DMS53 (cell line): ENCODE measurements at places on chromosomes 3 and 15.
A peak's percentile ranks its signal among the peaks of the same experiment; 100 is the strongest.

DNA sequence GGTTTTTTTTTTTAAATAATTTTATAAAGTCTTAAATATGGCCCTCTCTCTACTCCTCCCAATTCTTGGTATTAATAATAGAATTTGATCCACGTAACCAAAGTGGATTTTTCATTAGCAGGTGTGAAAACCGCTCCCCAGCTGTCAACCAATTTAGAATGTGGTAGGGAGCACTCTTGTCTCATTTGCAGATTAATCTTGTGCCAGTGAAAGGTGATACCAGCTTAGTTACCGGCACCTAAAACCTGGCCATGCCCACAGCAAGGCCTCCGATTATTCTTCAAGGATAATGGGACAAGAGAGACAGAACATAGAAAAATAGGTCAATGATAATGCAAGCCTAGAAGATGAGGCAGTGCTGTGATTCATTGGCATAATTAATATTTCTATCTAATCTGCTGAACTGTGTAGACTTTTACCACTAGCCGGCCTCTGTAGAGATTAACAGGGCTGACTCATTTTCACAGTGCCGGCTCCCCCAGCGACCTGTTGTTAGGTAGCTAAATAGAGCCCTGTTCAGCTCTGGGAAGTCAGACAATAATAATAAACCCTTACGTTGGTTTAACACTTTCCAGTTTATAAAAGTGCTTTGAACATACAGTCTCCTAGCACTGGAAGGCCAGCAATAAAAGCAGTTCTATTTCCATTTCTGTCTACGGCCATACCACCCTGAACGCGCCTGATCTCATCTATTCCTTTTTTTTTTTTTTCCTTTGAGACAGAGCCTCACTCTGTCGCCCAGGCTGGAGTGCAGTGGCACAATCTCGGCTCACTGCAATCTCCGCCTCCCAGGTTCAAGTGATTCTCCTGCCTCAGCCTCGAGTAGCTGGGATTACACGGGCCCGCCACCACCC is 102.9 kb downstream of the SHQ1 start:
- DNase-seq = no peak

DNA sequence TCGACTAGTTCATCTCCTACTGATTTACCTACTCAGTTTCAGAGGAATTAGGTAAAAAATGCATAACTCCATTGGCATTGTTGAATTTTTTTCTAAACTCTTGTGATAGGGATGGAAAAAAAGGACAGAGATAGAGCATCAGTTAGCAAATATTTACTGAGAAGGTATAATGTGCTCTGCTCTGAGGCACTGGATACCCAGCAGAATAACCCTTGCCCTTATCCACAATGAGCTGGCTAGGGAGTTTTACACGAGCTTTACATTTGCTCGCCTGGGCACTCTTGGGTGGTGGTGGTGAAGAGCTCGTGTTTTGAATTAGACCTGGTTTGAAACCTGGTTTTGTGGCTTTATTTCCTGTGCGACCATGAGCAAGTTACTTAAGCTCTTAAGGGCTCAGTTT is 149.6 kb downstream of the RORA start:
- DNase-seq = peak; percentile 70

GRCh38 chr3:126558336-126559071 is at the start of gene C3orf22:
TSS of gene C3orf22 (minus strand) at chr3:126558932. CDS start at chr3:126553390, 5,542 bp downstream.
- no peak for DNase-seq

GRCh38 chr15:38611228-38611627 is 46.6 kb upstream of the RASGRP1 start:
- no peak for DNase-seq

DNA sequence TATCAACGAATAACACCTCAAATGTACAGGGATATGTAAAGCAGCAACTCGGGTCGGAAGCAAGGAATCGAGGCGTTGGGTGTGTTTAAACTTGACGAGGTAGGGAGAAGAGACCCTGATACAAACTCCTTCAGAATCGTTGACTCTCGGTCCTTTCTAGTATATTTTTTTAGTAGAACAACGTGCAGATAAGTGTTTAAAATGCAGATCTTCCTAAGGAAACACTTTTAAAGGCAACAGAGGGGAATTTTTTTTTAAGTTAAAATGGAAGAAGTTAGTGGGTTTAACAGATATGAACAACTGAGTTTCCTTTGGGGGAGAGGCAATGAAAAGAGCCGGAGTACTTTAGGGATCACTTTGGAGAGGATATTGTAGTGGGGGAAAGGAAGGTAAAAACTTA is 1.1 kb upstream of the KPNA4 start:
- DNase-seq = no peak

DNA sequence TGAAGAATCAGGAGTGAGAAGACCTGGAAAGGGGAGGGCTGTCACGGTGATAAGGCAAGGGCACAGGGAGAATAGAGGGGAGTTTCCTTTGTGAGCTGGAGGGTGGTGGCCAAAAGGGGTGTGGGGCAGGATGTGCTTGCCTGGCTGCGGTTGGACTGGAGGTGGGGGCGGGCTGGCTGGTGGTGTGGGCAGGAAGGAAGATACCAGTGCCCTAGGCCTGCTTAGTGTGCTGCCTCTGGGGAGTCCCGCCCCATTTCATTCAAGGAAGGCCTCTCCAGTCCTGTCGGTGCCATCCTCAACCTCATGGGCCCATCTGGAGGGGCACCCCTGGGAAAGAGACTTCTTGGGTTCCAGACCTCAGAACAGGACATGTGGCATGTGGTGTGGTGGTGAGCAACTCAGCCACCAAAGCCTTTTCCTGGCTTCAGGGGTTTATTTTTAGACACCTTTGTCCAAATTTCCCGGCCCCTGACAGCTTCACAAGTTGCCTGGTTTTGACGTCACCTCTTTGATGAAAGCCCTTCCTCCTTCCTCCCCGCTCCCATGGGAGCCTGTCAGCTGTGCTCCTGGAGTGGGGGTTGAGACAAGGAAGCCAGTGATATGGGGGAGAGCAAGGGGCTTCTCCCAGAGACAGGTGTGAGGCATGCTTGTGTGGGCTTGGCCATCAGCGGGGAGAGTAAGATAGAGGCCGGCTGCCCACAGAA is 15.6 kb downstream of the TEX264 start:
- DNase-seq = no peak

- no peak for DNase-seq
These were observed 39.0 kb downstream of the FSIP1 start for GRCh38 chr15:39743611-39744010.

DNA sequence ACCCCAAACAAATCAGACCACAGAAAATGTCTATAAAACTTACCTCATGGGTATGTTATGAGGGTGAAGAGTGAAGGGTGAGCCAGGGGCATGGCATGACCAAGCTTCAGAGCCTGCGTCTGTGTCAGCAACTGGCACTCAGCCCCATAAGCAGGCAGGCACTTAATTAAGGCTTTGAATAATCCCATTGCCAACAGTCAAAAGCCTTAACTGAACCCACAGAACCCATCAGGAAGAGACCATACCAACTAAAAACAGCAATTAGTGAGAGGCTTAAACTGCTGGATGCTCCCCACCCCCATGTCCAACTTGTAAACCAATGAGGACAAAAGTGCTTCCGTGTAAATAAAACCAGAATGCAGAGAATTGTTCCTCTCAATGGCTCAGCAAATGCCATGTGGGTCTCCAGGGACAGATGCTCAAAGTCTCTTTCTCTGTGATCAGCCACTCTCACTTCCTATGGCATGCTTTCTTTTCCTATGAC is 126.0 kb downstream of the MYLK start:
- DNase-seq = peak; percentile 7

GRCh38 chr3:103083848-103084631 is 649.2 kb downstream of the ZPLD1 start:
- DNase-seq = peak; percentile 49

GRCh38 chr15:61824291-61824690 is 236.0 kb downstream of the VPS13C start:
- no peak for DNase-seq

DNA sequence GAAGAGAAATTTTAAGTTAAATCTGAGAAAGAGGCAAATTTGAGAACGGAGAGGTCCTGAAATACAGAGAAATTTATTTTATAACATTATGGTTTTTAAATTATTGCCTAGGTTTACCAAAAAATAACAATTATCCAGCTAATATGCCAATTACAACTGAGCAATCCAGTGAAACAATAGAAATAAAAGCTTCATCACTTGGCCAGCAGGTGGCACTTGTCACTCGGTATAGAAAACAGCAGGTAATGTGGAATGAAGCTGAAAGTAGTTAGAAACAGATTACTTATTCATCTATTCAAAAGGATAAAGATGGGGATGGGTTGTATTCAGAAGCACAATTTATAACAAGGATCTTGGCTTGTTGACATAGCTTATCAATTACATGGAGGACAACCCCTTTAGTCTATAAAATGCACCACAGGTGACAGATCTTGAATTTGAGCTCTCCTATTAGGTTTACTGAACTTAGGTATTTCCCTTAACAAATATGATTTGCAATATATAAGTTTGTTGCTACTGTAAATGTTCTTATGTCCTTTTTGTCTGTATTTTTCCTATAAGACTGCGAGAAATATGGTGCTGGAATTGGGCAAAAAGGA is 70.1 kb upstream of the GUCA1C start:
- peak; percentile 65 for DNase-seq

GRCh38 chr3:151814588-151814987 is 672 bp downstream of the AADAC start:
- no peak for DNase-seq

DNA sequence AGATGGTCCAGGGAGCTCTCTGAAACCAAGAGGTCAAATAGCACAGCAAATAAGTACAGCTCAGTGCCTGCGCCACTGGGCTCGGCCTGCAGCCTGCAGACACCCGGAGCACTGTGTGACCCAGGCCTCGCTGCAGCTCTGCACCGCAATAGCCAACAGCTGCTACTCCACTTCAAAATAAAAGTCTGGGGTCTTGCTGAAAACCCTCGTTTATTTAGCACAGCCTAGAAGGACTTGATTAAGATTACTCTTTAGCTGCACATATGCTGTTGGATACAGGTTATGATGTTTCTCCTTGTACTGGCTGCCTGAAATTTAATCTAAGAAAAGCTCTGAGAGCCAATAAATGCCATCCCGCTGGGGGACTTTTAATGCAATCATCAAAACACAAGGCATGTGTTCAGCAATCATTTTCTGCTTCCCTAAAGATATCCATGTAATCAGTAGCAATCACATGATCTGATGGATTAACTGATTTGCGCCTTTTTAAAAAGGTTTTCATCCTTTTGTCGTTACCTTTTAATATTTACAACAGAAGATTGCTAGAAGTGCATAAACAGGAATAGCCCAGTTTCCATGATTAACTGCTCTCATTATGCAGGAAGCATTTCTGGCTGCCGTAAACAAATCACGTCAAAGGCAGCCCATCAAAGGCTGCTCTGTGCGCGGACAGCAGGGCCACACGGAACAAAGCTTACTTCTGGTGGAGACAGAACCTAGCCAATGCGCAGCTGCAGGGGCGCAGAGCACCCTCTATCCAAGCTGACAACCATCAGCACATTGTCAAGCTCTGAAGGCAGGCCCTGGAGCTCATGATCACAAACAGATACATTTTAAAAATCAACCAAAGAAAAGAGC is 58.8 kb downstream of the CLASP2 start:
- DNase-seq = no peak

DNA sequence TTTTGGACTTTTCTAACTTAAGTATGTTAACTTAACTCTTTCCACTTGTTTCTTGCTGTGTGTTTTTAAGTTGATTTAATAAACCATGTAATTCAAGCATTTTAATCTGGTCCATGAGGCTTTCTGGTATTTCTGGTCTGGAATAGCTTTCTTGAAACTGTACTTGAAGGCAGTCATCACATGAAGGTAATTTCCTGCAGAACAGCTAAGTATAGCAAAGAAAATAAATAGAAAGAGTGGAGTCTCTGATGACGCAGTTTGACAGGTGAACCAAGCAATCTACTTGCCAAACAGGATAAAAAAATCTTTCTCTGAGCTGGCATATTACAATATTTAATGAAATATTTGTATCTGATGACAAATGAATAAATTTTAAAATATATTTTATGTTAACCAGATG is 74.9 kb downstream of the BTLA start:
- no peak for DNase-seq

- no peak for DNase-seq
These were observed 46.1 kb downstream of the MYZAP start for GRCh38 chr15:57637846-57638245.

GRCh38 chr3:9686050-9686550 is 17.5 kb upstream of the CPNE9 start:
- no peak for DNase-seq

DNA sequence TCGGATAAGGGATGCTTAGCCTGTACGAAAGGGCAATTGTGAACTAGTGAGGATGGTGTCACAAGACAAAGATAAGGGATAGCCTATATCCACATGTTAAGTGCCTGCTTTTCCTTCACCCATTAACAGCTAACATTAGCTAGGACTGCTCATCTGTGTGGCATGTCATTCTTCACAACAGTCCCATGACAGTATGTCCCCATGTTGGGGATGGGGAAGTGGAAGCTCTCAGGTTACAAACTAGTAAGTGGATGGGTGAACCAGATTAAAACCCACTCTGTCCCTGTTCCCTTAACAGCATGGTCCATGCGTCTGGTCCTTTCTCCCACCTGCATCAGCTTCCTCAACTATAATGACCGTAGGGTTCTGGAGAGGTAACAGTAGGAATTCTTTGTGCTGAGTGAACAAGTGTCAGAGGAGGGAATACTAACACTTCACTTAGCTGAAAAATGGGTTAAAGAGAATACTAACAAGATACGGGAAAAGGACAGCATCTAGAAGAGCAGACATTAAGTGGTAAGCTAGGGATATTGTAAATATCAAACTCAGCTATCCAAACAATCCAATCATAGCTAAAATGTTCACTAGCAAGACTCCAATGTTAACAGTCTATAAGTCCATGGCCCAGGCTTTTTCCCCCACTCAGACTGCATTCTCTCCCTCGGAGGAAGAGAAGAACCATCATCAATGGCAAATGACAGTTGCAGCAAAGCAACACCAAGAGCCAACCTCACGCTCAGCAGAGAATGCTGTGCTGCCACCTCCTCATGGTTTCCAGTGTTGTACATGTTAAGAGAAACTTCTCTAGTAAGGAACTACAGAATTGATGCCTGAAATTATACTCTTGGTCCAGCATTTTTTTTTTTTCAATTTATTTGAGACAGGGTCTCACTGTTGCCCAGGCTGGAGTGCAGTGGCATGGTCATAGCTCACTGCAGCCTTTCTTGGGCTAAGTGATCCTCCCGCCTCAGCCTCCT is 5.0 kb downstream of the RPLP1 start:
- DNase-seq = peak; percentile 77

GRCh38 chr15:56467616-56468015 is 2.7 kb upstream of the MNS1 start:
- DNase-seq = no peak

GRCh38 chr15:99929266-99929665 is 196.0 kb upstream of the LYSMD4 start:
- no peak for DNase-seq

DNA sequence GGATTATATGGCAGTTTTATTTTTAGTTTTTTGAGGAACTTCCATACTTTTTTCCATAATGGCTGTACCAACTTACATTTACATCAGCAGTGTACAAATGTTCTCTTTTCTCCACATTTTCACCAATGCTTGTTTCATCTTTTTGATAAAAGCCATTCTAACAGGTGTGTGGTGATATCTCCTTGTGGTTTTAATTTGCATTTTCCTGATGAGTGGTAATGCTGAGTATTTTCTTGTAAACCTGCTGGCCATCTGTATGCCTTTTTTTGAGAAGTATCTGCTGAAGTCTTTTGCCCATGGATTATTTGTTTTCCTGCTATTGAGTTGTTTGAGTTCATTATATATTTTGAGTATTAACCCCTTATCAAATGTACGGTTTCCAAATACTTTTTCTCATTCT is 50.6 kb downstream of the RPL39L start:
- no peak for DNase-seq
